ENCODE measurements at places on chromosomes 2 and 18. TPM values are rescaled to one million over a fixed set of nuclear protein-coding genes. Genes with fewer than 3 reads are reported as not detected.

Gene CYB5A
- total RNA-seq = 13.2 TPM

Gene ANKRD29
- total RNA-seq = 12.6 TPM

Gene UGT1A5
- total RNA-seq = 0.99 TPM

DNA sequence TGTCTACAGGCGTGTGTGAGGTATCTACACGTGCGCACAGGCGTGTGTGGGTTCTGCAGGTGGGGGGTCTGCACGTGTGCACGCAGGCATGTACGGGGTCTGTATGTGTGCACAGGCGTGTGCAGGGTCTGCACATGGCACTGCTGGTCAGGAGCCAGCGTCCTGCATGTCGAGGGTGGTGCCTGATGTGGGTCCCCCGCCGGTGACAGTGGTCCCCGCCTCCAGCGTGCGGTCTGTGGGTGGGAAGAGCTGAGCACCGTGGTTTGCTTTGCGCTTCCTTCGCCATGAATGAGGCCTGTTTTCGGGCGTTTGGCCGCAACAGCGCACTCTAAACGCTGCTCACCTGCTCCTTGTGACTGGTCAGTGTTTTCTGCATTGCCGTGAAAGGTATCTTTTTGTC, 57.2 kb downstream of the CTDP1 start:
- DNase-seq = no peak

DNA sequence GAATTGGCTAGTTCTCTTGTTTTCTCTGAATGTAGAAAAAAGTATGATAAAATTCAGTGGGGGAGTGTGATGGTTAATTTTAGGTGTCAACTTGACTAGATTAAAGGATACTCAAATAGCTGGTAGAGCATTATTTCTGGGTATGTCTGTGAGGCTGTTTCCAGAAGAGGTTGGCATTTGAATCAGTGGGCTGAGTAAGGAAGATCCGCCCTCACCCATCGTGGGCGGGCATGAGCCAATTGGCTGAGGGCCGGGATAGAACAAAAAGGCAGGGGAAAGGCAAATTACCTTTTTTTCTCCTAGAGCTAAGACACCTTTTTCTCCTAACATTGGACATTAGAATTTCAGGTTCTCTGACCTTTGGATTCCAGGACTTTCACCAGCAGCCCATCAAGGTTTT, 667.6 kb upstream of the SLC8A1 start:
- DNase-seq = no peak
